PC-3 (cell line): ENCODE measurements at places on chromosomes 16 and 17. TPM values are rescaled to one million over a fixed set of nuclear protein-coding genes. Genes with fewer than 3 reads are reported as not detected.

DNA sequence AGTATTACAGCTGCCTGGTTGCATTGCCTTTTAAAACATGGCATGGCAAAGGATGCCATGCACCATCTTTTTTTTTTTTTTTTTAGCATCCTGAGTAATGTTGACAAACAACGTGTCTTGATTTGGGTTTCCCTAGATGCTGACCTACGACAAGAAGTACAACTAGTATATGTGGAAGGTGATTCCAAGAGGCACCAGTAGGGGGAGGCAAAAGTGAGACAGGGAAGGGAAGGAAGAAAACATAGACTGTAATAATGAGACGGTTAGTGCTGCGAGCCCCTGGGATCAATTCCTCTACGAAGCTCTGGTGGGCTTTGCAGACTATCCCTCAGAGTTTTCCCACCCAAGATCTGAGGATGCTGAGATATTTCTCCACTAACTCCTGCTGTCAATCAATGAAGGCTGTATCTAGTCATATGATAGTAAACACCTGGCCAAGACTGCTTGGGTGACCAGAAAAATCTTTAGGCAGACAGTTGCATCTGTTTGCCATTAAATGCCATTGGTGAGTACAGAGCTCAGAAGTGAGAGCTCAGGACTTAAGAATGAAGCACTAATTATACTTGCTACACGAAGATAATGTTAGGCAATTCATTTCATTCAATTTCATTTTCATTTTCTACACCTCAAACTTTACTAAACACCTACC lies 458.6 kb upstream of the GOT2 start:
- peak; percentile 8 for DNase-seq

- DNase-seq, result no peak
Measured at GRCh38 chr17:49907279-49907678, 59.4 kb upstream of the TAC4 start.

DNA sequence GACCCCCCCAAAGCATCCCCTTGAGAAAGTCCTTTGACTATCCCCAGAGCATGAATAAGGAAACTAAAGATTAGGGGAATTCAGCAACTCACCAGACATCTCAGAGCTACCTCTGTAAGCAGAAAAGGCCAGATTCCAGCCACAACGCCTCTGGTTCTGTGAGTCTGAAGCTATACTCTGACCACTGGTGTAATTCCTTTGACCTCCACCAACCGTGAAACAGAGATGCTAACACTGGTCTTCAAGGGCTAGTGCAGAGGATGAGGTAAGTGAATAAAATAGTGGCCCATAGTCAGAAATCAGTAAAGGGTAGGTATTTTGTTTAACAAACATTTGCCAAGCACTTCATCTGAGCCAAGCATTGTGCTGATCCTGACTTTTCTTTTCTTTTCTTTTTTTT lies 353.4 kb downstream of the NPIPA8 start:
- DNase-seq, result no peak

DNA sequence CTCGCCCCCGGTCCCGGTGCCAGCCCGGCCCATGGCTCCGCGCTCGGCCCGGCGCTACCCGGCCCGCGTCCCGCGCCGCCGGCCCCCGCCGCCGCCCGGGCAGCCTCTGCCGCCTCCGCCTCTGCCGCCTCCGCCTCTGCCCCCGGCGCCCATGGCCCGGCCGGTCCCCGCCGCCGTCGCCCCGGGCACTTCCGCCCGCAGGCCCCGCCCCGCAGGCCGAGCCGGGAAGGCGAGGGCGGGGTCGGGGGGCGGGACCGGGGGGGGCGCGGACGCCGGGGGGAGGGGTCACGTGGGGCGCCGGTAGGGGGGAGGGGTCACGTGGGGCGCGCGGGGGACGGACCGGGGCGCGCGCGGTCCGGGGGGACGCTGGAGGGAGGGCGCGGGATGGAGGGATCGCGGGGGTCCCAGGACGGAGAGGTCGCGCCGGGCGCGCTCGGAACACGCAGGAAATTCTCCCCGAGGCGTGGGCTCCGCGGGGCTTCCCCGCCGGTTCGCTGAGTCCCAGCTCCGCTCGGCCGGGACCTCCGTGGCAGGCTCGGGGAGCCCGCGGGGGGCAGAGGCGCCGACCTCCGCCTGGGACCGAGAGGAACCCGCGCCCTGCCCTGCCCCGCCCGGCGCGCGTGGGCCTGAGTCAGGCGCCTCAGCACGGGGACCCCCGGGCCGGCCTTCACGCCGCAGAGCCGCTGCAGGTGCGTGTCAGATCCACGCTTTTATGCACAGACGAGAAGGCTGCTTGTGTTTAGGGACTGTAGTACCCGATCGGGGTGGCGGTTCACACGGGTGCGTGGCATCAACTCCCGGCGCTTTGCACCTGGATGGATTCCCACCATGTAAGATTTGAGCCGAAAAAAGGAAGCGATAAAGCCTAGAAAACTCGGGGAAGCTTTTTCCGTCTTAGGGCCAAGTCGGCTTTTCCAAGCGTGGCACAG lies at the start of gene PGAP6:
Gene PGAP6, minus strand, starts transcription at position 190 of the 929 bp plus-strand sequence. Its CDS starts 157 bp downstream, at position 33.
- DNase-seq, result peak; percentile 50

- no peak for DNase-seq
Measured at GRCh38 chr17:39094607-39095308, 56.7 kb downstream of the PLXDC1 start.

- no peak for DNase-seq
Measured at GRCh38 chr16:84535408-84535807, 30.9 kb upstream of the MEAK7 start.

GRCh38 chr16:88527186-88527936 lies 42.8 kb upstream of the ZC3H18 start:
- peak; percentile 21 for DNase-seq

DNA sequence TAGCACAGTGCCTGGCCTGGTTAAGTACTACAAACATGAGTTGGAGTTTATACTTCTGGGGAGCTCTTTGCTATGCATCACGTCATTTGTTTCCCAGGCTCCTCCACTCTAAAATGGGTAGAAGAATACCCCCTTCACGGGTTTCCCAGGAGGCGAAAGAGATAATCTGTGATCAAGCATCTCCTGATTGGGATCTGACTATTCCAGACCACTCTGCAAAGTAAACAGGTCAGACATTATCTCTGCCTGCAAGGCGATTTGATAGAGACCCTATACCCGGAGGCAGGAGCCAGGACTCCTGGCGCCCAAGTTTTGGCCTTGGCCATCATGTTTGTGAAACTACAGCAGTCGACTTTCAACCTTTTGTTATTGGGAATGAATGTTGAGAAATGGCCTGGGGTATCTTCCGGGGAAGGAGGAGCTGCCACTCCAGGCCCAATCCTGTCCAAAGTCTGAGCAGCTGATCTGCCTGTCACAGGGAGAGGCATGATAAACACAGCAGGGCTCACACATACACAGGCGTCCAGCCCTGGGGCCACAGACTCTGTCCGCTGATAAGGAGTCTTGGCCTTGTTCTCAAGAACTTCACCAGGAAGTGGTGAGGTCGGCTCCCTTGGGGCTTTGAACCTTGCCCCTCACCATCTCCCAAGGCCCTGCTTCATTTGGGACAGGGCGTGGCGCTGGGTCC lies 199.9 kb downstream of the MAF start:
- no peak for DNase-seq

- no peak for DNase-seq
Measured at GRCh38 chr17:337866-338265, 14.7 kb downstream of the RPH3AL start.

AANAT gene
- not detected in 2 replicates for total RNA-seq

DNA sequence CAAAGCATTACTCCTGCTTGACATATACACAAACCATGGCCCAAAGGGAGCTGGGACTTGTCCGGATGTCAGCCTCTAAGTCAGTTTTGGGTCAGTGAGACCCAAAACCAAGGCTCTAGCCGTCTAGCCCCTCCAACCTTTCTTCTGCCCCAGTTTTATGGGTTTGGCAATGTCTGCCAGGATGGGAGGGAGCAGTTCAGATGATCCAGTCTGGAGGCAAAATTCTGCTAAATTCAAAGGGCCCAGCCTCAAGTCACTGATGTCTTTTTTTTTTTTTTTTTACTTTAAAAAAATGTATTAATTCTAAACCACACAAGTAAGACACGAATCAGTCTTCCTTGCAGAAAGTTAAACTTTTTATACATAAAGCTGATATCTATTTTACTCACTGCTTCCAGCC lies 8.6 kb downstream of the NLRC5 start:
- DNase-seq, result no peak

- no peak for DNase-seq
Measured at GRCh38 chr16:90055371-90055770, 21.8 kb downstream of the PRDM7 start.

SPNS2 gene
- 2.6 and 7.9 TPM in 2 replicates for total RNA-seq

DNA sequence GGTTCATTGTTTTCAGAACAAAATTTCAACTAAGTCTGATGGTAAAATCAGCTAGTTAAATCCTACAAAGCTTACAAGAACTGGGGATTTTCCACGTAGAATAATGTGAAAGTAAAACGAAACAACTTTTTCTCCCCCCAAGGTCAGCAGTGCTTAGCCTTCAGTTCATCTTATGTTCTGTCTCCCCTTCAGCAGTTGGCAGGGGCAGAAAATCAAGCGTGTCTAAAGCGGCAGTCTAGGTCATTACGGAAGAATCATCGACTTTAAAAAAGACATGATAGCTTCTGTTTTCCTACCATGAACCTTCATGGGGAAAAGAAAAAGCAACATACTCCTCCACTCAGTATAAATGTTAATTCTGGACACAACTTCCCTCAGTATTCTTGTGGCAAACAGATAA lies 50.7 kb downstream of the GNA13 start:
- DNase-seq, result no peak

NFATC2IP gene
- 33.3 and 43.9 TPM in 2 replicates for total RNA-seq

GRCh38 chr17:62652251-62653001 lies 25.0 kb downstream of the MRC2 start:
- peak; percentile 78 for DNase-seq

PSKH1 gene
- total RNA-seq, result 6.6 and 8.3 TPM in 2 replicates

DNA sequence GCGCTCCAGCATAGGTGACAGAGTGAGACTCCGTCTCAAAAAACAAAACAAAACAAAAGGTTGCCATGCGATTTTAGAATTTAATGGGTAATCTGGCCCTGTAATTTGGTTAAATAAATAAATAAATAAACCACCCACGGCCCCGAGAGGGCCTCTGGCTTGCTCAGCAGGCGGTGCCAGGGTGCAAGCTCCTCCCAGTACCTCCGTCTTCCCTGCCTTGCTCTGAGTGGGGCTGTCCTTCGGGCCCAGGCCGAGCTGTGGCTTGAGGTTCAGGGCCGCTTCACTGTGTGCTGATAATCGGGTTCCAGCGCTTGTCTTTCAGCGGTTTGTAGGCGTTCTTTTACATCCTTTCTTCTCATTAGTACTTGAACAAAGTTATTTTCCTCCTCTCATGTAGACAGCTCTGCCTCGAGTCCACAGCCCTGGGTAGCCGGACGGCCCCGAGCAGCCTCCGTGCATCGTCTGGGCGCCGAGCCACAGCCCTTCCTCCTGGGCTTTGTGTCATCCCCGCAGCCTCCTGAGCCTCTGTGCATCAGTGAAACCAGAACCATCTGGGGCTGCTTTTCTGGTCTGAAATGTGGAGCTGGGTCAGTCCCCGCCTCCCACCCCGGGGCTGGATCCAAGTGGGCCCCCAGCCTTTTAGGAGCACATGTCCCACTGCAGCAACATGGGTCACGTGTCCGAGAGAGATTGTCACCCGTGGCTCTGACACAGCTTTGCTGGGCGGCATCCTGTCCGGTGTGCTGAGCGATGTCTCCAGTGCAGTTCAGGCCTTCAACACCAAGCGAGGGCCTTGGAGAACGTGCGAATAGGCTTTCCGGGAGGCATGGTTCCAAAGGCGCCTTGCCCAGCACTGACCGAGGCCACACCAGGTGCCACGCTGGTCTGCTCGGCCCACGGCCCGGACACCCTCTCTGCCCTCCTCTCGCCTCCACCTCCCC lies 157.4 kb upstream of the CHMP6 start:
- no peak for DNase-seq

GRCh38 chr17:77036841-77037381 lies 103.9 kb upstream of the SEC14L1 start:
- no peak for DNase-seq

DNA sequence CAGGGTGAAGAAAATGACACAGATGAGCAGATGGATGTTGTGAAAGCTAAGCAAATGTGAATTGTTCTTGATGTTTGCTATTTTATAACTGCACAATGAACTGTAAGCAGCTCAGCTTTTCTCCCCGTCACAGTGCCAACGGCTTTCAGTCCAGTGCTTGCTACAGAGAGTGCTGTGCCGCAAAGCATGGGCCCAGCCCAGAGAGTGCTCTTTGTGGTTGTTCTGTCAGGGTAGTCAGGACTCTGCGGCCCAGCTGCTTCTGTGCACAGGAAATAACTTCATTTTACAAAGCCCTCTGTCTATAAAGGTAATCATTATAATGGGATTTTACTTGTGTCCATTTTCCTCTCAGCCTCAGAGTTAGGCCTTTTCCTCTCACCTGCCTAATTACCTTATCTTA lies 39.1 kb downstream of the CDRT15 start:
- no peak for DNase-seq
